Kidney glomerular epithelial cell (primary cell): ENCODE measurements at places on chromosomes 11 and 22.

GRCh38 chr11:121257289-121257688 is 35.3 kb upstream of the SC5D start:
- no peak for DNase-seq

DNA sequence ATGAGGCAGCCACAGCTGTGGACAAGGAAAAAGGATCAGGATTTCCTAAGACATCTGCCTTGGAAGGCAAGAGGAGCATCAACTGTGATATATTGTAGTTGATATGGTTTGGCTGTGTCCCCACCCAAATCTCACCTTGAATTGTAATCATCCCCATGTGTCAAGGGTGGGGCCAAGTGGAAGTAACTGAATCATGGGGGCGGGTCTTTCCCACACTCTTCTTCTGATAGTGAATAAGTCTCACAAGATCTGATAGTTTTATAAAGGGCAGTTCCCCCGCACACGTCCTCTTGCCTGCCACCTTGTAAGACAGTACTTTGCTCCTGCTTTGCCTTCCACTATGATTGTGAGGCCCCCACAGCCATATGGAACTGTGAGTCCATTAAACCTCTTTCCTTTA is 10.2 kb downstream of the RIC8A start:
- DNase-seq, result no peak

- DNase-seq, result no peak
Measured at GRCh38 chr22:45743687-45744086, 72.1 kb downstream of the ATXN10 start.

GRCh38 chr22:27850000-27850521 is 48.5 kb upstream of the MN1 start:
- no peak for DNase-seq
